ENCODE measurements at places on chromosomes 2 and 18.

DNA sequence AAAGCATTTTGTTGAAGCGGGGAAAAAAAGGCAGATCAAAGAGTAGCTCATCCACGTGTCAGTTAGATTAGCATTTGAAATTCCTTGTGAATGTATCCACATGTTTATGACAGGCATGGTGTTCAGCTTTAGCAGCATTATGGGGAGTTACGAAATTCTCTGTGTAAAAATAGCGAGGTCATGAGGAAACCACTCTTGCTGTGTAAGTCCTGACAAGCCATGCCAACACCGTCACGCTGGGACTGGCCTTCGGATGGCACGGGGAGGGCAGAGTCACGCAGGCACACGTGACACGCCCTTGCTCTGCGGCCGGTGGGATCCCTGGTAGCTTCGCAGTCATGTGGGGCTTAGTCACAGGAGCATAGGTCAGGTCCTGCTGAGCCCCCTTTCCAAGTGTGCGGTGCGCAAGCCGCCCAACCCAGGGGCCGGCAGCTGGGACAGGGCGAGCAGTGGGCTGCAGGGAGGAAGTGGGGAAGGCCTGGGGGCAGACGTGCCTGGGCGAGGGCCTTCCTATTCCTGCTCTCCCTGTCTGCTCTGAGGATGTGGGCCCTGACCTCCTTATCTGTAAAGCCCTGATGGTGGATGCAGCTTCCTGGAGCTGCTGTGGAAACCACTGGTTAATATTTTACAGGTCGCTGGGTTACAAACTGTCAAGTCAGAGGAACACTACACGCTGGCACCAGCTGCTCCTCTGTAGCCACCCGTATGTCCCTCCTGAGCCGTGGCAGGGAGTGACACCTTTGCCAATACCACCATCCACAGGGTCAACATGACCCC lies 18.0 kb downstream of the MBP start:
- DNase-seq, result no peak

GRCh38 chr2:65495251-65495877 lies 63.0 kb upstream of the SPRED2 start:
- no peak for DNase-seq

- DNase-seq, result no peak
Observed at GRCh38 chr2:231611273-231612108, 18.8 kb downstream of the TEX44 start.

- no peak for DNase-seq
Observed at GRCh38 chr2:177327009-177327408, 62.5 kb upstream of the NFE2L2 start.

GRCh38 chr2:28567061-28567471 lies 71.2 kb downstream of the PLB1 start:
- no peak for DNase-seq

GRCh38 chr2:204255071-204255470 lies 290.2 kb upstream of the PARD3B start:
- DNase-seq, result no peak

- peak; percentile 47 for DNase-seq
Observed at GRCh38 chr2:96116424-96116878, at the start of gene ADRA2B. TSS of gene ADRA2B (minus strand) at chr2:96116571. CDS start at chr2:96116149, 422 bp downstream.

- DNase-seq, result no peak
Observed at GRCh38 chr2:160301420-160301819, 101.3 kb upstream of the ITGB6 start.

- no peak for DNase-seq
Observed at GRCh38 chr2:158664987-158665386, 130.1 kb upstream of the DAPL1 start.

GRCh38 chr2:235582081-235582686 lies 88.3 kb downstream of the AGAP1 start:
- DNase-seq, result no peak

GRCh38 chr2:215850380-215850779 lies 163.0 kb downstream of the MREG start:
- no peak for DNase-seq

DNA sequence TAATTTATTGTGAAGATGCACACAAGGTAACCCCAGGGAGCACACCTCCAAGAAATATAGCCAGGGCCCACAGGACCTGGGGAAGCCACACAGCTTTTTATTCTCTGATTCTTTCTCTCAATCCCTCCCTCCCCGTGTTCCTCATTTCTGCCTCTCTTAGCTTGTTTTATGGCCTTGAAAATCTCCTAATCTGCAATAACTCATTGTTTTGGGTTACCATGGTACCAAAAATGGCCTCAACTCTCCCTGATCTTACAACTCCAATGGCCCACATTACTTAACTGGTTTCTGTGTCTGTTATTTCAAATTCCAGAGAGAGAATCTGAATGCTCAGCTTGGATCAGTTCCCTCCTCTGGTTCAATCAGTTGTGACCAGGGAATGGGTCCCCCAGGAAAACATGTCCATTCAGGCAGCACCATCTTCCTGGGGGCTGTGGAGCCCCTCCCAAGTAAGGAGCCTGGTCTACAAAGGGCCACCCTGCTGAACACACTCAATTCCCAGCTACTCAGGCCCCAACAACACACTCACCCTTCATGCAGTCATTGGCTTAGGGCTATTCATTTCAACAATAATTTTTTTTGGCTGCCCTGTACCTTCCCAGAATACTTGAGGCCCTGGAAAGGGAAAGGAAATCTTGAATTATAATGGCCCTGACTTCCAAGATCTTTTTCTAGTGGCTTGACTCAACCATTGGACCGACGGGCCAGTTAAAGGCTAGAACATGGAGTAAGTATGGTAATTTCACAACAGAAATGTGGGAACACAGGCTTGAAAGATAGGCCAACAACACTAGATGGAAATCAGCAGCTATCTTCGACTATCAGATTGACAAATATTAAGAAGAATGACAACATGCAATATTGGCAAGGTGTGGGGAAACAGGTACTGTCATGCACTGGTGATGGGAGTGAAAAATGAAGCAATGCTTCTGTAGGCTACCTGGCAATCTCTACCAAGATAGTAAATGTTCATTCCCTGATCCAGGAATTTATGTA lies 41.6 kb upstream of the ST3GAL5 start:
- DNase-seq, result no peak

- DNase-seq, result no peak
Observed at GRCh38 chr2:45267062-45267792, 258.0 kb upstream of the SIX2 start.

DNA sequence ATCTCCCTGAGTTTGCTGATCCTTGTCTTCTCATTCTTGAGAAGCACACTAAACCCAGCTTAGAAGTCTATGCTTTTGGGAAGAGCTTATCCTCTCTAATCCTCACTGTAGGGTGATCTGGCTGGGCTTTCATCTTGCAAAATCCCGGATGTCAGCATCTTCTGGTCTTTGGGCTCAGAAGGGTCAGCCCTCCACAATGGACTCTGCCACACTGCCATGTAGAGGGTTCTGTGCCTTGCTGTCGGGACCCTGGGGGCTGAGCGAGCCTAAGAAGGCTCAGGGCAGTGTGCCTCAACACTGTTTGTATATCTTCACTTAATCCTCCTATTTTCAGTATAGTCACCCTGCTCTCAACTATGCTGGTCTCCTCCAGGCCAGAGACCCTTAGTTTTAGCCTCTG lies 102.3 kb downstream of the TGIF1 start:
- DNase-seq, result no peak

DNA sequence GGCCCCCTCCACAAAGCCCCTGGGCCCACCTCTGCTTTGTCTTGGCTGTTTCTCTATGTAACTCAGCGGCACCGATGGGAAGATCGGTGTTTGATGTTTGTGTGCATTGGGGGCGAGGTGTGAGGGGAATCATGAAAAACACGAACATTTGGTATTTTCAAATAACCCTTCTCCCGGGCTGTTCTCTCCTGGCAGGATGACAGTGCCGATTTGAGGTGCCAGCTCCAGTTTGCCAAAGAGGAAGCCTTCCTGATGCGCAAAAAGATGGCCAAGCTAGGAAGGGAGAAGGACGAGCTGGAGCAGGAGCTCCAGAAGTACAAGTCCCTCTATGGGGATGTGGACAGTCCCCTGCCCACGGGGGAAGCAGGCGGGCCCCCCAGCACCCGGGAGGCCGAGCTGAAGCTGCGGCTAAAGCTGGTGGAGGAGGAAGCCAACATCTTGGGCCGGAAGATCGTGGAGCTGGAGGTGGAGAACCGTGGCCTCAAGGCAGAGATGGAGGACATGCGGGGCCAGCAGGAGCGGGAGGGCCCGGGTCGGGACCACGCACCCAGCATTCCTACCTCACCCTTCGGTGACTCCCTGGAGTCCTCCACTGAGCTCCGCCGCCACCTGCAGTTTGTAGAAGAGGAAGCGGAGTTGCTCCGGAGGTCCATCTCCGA lies 78.1 kb downstream of the MTCL1 start:
- no peak for DNase-seq

- no peak for DNase-seq
Observed at GRCh38 chr2:69948032-69948962, 13.1 kb downstream of the ASPRV1 start.

DNA sequence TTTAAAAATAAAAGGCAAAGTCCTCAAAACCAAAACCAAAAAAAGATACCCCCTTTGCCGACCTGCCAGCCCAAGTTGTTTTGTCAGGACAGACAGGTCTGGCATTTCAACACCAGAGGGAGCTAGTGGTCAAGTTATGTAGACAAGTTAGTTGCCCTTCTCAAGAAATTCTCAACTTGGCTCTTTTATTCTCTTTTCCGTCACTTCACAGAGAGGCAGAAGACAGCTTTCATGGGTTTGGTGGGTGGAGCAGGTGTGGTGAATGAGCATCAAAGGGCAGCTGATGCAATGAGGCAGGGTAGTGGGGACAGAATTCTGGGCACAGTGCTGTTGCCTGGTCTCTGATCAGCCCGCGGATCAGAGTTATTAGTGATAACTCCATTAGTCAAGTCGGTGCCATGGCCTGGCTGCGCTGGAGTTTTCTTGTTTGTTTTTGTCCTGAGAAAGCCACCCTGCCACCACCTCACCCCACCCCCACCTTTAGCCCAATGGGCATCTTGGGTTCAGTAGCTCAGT lies 303.7 kb upstream of the EPAS1 start:
- peak; percentile 25 for DNase-seq

- no peak for DNase-seq
Observed at GRCh38 chr2:213490087-213490486, 205.8 kb downstream of the SPAG16 start.

DNA sequence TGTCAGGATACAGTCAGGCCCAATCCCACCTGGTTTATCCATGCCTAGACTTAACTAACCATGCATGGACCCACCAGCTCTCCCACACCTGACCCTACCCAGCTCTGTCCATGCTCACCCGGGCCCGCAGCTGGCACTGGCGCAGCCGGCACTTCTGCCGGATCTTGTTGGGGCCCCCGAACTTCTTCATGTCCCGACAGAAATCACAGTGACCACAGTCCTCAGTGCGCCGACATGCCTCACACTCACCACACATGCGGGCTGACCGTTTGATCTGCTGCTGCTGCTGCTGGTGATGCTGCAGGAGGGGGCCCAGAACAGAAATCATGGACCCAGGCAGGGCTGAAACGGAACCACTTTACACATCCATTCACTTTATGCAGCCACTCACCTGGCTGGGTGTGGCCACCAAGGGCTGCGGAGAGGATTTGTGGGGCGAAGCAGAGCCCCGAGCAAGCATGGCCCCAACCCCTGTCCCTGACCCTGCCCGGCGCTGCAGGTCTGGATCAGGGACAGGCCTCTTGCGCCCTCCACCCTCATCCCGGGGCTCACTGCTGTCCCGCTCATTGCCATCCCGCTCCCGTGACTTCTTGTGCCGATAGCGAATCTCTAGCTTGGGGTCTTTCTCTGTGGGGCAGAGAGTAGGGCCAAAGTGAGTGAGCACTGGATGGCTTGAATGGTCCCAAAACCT lies 1.7 kb downstream of the CXXC1 start:
- no peak for DNase-seq

GRCh38 chr18:51562866-51563265 lies 365.4 kb upstream of the MEX3C start:
- no peak for DNase-seq

DNA sequence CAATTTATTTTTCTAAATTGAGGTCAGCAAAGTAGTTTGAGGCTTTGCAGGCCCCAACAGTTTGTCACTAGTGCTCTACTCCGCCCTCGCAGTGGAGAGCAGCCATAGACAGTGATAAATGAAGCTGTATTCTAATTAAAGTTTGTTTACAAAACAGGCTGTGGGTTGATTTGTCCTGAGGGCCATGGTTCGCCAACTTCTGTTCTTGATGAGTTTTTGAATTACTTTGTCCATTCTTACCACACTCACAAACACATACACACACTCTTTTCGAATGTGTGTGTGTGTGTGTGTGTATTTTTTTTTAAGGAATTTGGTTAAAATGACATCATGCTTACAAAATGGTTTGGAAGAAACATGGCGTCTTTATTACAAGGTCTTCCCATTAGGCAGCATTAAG lies 68.6 kb downstream of the MTCL1 start:
- DNase-seq, result no peak

GRCh38 chr2:217372794-217373193 lies 512.9 kb upstream of the TNP1 start:
- DNase-seq, result no peak

DNA sequence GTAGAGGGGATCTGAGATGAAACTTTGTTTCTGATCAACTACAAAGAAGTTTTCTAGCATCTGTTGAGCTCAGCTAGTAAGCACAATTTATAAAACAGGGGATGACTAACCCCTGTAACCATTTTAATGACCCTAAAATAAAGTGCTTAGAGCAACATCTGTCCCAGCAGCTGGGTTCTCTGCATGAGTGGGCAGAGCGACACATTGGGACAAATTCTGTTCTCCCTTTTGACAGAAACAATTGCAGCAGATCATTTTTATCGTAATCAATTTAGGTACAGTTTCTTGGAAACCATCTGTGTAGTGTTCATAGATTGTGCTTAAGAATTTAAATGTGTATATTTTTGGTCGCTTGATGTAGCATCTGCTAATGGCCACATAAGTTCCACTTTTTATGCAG lies 678.0 kb downstream of the RNF144A start:
- no peak for DNase-seq

DNA sequence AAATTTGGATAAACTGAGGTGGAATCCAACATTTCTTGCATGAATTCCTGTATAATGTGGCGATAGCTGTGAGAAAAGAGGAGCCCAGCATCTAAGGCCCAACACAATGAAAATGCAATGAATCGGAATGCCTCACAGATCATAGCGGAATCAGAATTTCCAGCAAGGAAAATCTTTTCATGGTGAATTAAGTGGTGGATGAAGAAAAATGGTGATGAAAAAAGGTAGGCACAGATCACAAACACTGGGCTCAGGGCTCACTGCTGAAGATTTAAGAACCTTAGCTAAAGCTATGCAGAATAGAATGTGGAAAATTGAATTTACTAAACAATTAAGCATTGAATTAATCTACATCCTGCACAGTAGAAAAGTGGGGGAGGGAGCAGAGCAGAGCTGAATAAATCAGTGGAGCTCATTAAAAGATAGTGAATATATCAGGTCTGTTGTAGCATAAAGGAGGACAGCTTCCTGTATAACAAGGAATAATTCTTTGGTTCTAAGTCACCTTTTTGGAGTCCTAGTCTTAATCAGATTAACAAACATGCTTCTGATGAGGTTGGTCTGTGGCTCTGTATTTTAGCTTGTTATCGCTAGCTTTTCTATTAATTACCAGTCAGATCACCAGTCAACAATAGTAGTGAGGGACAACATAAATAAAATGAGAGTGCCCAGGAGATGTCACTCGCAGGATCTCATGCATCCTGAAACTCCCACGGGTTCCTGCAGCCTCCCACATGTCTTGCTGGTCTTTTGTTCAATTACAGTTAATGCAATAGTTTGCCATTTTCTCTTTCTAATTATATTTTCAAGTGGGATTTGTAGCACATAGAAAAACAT lies 27.0 kb downstream of the MEIS1 start:
- no peak for DNase-seq

- DNase-seq, result no peak
Observed at GRCh38 chr18:59123588-59124369, 15.9 kb upstream of the SEC11C start.
